ENCODE measurements at places on chromosomes 2 and 18.

DNA sequence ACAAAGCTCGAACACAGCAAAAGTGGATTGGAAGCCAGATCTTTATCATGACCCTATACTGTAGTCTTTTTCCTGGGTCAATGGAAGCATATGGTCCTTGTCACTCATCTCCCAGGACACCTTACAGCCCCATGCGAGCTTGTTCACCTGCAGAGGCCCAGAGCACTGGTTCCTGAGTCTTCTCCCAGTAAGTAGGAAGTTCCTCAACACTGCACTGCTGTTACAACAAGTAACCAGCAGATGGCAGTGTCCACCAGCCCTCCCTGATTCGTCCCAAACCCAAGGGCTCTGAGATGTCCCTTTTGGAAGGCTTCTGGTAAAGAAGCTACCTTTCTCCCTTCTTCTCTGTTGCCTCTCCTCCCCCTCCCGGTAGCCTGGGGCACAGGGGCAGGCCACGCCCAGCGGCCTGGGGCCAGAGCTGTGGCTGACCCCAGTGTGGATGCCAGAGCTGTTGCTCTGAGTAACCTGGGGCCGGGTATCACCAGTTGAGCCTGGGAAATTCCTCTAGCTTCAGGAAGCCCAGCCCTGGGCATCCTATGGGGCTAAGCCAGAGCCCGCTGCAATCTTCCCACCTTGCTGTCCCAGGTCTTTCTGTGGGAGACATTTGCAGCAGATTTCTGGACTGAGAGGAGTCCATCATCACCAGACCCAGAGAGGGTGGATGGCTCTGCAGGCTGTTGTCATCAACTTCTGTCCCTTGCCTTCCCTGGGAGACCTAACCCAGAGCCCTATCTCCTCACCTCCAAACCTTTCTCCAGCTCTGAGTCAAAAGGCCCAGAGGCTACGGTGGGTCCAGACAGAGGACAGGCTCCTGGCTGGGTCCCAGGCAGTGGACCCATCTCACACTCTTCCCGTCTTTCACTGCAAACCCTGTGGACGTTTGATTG is 5.3 kb upstream of the GDF7 start:
- peak; percentile 76 for DNase-seq

- DNase-seq, result no peak
Observed at GRCh38 chr2:46954951-46955571, 39.5 kb upstream of the MCFD2 start.

DNA sequence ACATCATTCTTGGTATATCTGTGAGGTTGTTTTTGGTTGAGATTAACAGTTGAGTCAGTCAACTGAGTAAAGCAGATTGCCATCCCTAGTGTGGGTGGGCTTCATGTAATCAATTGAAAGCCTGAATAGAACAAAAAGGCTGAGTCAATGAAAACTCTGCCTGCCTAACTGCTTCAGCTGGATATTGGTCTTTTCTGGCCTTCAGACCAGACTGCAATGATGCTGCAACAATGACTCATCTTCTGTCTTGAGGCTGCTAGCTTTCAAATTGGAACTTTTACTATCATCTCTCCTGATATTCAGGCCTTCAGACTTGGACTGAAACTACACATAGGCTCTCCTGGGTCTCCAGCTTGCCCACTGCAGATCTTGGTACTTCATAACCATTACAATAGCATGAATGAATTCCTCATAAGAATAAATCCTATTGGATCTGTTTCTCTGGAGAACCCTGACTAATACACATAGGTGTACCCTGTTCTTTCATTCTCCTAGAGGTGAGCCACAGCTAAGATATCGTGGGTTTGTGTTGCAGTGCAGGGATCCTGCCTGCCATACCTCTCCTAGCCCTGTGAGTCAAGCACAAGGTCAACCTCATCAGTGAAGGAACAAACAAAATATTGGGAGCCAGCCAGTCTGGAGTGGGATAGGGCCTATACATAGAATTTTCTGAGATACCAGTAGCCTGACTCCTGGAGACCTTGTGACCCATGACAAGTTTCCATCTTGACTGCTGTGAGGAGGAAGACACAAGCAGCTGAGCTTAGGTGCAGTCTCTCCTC is 473.8 kb downstream of the DCC start:
- DNase-seq, result no peak

GRCh38 chr2:101843048-101843447 is 145.5 kb downstream of the MAP4K4 start:
- no peak for DNase-seq

DNA sequence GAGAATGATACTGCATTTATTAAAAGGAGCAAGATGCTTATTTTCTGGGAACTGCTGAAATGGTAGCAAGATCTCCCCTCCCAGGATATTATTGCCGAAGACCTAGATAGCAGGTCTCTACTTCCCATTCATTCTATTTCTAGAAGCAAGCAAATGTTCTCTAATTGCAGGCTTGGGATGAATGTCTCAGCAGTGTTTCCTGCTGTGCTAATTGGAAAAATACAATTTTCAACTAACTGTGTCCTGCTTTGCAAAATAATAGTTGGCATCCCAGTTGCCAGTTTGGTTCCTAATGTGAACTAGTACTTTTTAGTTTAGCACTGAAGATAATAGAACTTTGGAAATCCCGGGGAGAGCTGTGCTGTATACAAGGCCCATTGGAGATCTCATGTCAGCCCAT is 26.1 kb downstream of the SLC20A1 start:
- DNase-seq, result no peak

- no peak for DNase-seq
Observed at GRCh38 chr2:42045352-42045751, 2.5 kb upstream of the PKDCC start.

GRCh38 chr2:147008481-147008880 is 836.3 kb upstream of the ACVR2A start:
- no peak for DNase-seq

- no peak for DNase-seq
Observed at GRCh38 chr2:72415241-72415661, 267.6 kb upstream of the CYP26B1 start.

GRCh38 chr2:233708942-233709341 is 3.8 kb upstream of the UGT1A5 start:
- no peak for DNase-seq

- DNase-seq, result no peak
Observed at GRCh38 chr2:209411718-209412117, 12.1 kb upstream of the MAP2 start.

DNA sequence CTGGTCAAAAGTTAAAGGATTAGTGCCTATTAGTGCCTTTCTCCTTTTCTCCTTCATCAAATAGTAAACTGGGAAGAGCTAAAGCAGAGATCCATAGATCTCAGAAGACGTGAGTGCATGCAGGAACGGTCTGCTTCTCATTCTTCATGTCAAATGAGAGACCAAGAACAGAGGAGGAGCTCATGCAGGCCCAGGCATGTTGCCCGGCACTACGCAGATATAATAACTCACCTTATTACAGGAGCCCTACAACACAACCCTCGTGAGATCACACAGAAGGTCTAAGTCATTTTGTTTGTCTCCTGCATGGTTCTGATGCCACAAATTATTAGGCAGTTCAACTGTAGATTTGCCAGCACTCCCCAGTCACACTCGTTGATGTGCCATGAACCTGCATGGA is 71.8 kb downstream of the CMPK2 start:
- DNase-seq, result no peak

DNA sequence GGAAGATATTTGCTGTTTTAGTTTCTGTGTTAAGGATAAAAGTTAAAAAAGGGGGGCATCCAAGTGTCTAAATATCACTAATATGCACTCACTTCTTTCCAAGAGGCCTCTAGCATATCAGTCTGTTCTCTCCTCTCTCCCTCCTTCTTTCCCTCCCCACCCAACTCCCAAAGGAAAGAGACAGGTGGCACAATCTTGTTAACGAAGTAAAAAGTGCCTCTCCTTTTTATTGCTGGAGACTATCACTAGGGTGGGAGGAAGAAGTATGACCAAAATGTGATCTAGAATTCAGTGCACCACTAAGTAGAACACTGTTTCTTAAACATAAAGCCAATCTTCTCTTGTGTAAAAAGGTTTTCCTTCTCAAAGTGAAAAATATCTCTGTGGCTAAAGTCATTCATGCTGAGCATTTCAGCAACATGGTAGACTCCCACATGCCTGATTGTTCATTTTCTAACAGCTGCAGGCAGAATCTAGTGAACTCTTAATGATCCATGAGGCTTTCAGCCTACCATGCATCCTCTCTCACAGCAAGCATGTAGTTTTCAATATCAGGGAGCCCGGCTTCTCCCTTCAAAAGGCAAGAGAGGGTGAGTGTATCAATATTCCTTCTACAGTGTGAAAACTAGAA is 39.5 kb downstream of the RNU4ATAC start:
- no peak for DNase-seq

- no peak for DNase-seq
Observed at GRCh38 chr2:23260621-23261020, 124.4 kb upstream of the KLHL29 start.

GRCh38 chr2:223467196-223467595 is 135.0 kb downstream of the SCG2 start:
- DNase-seq, result no peak

DNA sequence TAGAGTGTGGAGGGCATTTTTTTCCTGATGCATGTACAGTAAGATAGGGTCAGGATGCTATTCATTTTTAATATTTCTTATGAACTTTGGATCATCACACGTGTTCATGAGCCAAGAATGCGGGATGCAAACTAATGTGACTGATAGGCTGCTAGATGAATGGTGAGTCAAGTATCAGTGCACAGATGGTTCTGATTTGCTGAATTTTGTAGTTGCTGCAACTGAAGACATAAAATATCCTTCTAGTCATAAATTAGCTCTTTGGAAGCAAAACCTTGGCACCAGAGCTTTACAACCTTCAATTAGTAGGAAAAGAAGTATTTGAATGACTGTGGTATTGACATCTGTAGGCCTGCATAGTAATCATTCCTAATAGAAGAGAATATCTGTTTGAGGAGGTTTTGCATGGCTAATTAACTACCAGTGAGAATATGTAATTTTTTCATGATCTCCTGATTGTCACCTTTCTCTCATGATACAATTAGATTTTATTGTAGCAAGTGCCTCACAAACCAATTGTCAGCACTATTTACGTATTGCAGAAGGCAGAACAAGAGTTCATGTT is 94.0 kb downstream of the VRK2 start:
- DNase-seq, result no peak

- no peak for DNase-seq
Observed at GRCh38 chr2:144798034-144798433, 278.1 kb upstream of the ZEB2 start.

- DNase-seq, result no peak
Observed at GRCh38 chr2:12155303-12156051, 409.0 kb downstream of the LPIN1 start.

GRCh38 chr2:60445684-60446179 is 107.7 kb downstream of the BCL11A start:
- no peak for DNase-seq

- DNase-seq, result no peak
Observed at GRCh38 chr2:46188041-46188716, 109.0 kb upstream of the EPAS1 start.

DNA sequence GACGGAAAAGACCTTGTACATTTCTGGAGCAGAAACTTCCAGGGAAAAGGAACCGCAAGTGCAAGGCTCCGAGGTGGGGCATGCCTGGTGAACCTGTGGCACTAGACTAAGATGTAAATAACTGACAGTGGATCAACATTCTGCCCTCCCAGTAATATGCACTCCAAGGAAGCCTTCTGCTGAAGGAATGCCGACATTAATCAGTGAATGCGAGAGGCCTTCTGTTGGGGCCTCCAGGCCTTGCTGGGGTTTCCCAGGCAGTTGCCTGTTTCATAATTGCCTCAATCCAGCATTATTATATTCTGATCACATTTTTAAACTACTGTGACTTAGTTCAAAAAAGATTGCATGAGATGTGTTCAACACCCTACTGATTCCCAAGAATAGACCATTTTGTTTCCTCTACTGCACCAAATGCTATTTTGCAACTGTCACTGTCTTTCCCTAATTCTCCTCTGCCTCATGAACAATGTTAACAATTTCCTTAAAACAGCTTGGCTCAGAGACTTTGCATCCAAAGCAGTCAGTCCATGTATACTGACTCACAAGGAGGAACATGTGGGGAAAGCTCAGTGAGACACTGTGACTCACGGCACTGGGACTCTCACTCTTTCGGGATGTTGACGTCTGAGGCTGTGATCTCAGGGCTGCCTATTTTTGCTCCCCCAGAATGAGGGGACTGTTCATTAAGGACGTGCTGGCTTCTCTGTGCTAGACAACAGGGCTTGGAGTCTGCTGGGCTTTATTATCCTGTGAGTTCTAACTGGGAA is 10.5 kb upstream of the DSG2 start:
- no peak for DNase-seq

GRCh38 chr2:198408171-198408570 is 603.8 kb downstream of the PLCL1 start:
- DNase-seq, result no peak

DNA sequence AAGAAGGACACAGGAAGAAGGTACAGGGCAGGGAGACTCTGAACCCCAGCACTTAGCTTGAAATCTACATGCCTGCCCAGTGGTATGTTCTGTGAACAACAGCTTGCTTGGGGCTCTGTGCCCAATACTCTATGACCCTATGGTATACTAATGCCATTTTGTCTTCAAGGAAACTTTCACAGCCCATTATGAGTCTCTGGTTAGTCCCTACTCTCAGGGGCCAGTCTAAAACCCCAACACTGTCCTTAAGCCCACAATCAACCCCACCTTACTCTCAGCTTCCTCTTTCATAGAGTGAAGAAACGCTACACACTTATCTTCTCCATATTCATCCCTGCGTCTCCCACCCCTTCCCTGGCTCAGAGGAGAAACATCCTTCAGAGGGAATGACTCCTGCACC is 16.0 kb downstream of the NEB start:
- DNase-seq, result no peak

GRCh38 chr18:8242151-8242696 is 367.0 kb upstream of the RAB12 start:
- no peak for DNase-seq

GRCh38 chr2:37894047-37894446 is 31.0 kb upstream of the RMDN2 start:
- DNase-seq, result no peak

DNA sequence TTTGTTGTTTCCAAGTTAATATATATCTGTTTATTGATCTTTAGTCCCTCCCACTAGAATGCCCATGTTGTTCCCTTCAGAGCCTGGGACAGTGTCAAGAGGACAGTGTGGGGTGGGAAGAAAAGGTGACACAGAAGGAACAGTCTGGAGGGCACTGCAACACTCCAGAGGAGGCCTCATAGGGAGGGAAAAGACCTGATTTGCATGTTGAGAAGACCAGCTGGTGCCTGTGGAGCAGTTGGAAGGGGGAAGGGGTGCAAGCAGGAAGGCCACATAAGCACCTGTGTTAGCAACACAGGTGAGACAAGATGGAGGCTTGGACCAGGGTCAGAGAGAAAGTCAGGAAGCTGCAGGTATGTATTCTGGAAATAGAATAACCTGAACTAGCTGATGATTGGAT is 48.1 kb upstream of the FHOD3 start:
- no peak for DNase-seq

- no peak for DNase-seq
Observed at GRCh38 chr18:78158943-78159342, 820.7 kb upstream of the SALL3 start.

DNA sequence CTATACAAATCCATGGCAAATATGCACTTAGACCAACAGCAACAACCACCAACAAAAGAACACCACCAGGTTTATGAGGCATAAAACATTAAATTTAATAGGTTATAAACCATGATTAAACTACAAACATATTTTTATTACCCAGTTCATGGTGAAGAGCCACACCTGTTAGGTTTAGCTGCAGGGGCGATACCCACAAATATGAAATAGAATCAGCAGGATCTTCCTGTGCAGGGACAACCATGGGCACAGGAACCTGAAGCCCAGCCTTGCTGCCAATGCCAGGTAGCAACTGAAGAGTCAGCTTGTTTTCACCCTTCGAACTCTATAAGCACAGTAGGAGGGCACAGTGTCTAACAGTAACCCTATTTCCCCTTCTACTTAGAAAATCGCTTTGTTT is 675.0 kb downstream of the SATB2 start:
- DNase-seq, result no peak

GRCh38 chr18:62018034-62018758 is 125.4 kb upstream of the RNF152 start:
- no peak for DNase-seq

Data from HAP-1 (cell line).